ENCODE measurements at places on chromosomes 13 and 19. TPM values are rescaled to one million over a fixed set of nuclear protein-coding genes. Genes with fewer than 3 reads are reported as not detected.

GRCh38 chr19:3852614-3853254, 16.1 kb downstream of the ZFR2 start:
- no peaks in the 10 kb centered on the region for H3K27me3 ChIP-seq
- H3K4me3 ChIP-seq: no peak overlapping the region
- no peaks in the 10 kb centered on the region for H3K36me3 ChIP-seq
- 0 out of 2 replicates have a peak, but pooled peaks cover 6% of the 10 kb centered on the region for H3K4me1 ChIP-seq

DNA sequence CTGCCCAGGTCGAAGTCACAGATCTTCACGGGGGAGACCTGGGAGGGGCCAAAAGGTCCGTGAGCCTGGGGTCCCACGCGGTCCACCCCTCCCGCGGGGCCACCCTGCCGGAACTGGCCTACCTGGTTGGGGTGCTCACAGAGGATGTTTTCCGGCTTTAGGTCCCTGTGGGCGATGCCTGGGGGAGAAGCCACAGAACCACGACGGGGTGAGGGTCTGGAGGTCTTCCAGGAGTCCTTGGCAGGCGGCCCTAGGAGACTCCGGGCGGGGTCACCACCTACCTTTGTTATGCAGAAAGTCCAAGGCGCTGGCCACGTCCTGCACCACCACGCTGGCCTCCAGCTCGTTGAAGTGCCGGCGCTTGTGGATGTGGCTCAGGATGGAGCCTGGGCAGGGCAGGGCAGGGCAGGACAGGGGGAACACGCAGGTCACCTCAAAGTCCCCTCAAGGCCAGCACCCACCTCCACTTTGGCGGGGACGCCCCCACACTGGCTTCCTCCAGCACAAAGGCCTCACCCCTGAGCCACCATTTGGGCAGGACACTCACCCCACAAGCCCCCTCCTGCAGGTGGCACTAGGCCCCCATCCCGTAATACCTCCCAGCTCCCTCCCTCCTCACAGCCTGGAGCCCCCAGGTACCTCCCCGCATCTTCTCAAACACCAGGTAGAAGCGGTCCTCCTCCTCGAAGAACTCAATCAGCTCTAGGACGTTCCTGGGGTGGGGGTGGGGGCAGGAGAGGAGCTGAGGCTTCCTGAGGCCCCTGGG, 8.4 kb downstream of the MKNK2 start:
- H3K27me3 ChIP-seq: no peaks in the 10 kb centered on the region
- no peaks in the 10 kb centered on the region for H3K36me3 ChIP-seq
- no peak overlapping the region for H3K4me3 ChIP-seq
- peaks cover 2% of the 10 kb centered on the region for H3K4me1 ChIP-seq
- no peak for DNase-seq

DNA sequence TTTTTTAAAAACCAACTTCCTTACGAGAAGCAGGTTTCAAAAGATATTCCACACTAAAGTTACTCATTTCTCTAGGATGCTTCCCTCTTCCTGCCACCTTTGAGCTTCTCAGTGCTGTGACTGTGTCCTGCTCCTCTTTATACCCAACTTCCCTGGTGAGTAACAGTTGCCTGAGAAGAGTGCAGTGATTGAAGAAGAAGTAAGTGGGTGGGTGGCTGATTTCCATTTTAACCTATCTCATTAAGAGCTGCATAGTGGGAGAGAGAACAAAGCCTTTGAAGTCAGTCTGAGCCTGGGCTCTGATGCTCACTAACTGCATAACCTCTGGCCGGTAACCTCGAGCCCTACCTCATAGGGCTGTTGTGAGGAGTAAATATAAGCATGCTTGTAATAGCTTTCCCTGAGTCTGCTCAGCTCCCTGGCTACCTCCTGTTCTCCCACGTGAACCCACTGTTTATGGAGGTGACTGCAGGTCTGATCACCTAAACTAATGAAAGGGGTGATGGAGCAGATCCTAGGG, 977.3 kb downstream of the UQCRFS1 start:
- H3K27ac ChIP-seq: no peak overlapping the region
- DNase-seq: no peak
- H3K36me3 ChIP-seq: no peaks in the 10 kb centered on the region
- peaks cover 22% of the 10 kb centered on the region for H3K27me3 ChIP-seq
- no peak overlapping the region for H3K4me3 ChIP-seq

GRCh38 chr19:41023193-41023592, 32.1 kb downstream of the CYP2B6 start:
- no peak for DNase-seq
- H3K36me3 ChIP-seq: no peaks in the 10 kb centered on the region
- peaks cover 9% of the 10 kb centered on the region for H3K27me3 ChIP-seq
- no peak overlapping the region for H3K4me3 ChIP-seq

- no peaks in the 10 kb centered on the region for H3K27me3 ChIP-seq
- DNase-seq: peak; percentile 89
- no peaks in the 10 kb centered on the region for H3K36me3 ChIP-seq
- peak overlapping the region; percentile 85 for H3K4me3 ChIP-seq
- H3K4me1 ChIP-seq: peaks cover 20% of the 10 kb centered on the region
These were observed 770 bp upstream of the KMT2B start for GRCh38 chr19:35716801-35717664.

GRCh38 chr13:110652231-110652730, 36.9 kb downstream of the NAXD start:
- no peak overlapping the region for H3K4me3 ChIP-seq
- H3K27ac ChIP-seq: no peak overlapping the region
- DNase-seq: no peak
- no peaks in the 10 kb centered on the region for H3K36me3 ChIP-seq

GRCh38 chr19:13906521-13906904, 512 bp downstream of the CC2D1A start:
- no peaks in the 10 kb centered on the region for H3K27me3 ChIP-seq
- peaks cover 17% of the 10 kb centered on the region for H3K36me3 ChIP-seq
- DNase-seq: peak; percentile 38

DNA sequence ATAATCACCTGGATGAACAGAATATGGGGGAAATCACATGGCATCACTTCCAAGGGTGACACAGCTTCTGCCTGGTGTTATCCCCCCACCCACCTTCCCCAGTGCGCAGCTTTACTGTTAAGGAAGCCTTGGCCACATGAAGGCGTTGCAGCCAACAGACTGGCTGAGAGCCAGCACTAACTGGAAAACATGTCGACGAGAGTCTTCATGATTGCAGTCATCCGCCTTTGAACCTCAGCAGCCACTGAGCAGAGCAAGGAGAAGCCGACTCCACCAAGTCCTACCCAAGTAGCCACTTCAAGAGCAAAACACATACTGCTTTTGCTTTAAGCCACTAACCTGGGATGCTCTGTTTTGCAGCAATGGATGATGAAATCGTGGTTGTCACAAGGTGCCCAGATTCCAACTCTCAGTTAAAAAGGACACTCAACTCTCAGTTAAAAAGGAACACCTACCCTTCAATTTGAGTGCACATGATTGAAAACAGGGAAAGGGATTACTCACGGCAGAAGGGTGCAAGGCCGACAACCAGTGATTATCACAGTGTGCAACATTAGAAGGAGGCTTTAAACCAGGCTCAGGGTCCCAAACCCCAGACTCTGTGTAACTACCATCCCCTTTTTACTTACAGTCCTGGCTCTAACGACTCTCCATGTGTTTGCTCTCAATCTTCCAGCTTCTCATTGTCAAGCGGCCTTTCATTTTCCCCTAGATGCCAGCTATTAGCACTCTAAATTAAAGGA, 149.1 kb downstream of the KLF12 start:
- no peak overlapping the region for H3K4me3 ChIP-seq
- 0 out of 2 replicates have a peak, but pooled peaks cover 4% of the 10 kb centered on the region for H3K27me3 ChIP-seq
- H3K4me1 ChIP-seq: no peaks in the 10 kb centered on the region
- H3K36me3 ChIP-seq: no peaks in the 10 kb centered on the region

DNA sequence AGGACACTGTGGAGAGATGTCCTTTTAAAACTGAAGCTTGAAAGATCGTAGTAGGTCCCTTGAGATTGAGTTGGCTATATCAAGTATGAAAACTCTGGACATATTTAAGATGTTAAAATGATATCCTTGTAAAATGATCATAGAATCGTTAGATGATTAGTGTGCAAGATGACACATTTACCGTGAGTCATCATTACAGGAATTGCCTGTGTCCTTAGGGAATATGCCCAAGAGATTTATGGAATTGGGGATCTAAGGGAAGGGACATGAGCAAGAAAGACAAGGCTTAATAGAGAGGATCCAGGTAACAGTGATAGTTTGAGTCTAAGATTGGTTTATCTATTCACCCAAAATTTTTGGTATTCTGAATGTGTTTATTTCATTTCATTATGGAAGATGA, 233.7 kb downstream of the GPC5 start:
- H3K36me3 ChIP-seq: no peaks in the 10 kb centered on the region
- H3K27me3 ChIP-seq: no peaks in the 10 kb centered on the region
- no peak overlapping the region for H3K4me3 ChIP-seq
- no peak overlapping the region for H3K27ac ChIP-seq
- no peaks in the 10 kb centered on the region for H3K4me1 ChIP-seq

DNA sequence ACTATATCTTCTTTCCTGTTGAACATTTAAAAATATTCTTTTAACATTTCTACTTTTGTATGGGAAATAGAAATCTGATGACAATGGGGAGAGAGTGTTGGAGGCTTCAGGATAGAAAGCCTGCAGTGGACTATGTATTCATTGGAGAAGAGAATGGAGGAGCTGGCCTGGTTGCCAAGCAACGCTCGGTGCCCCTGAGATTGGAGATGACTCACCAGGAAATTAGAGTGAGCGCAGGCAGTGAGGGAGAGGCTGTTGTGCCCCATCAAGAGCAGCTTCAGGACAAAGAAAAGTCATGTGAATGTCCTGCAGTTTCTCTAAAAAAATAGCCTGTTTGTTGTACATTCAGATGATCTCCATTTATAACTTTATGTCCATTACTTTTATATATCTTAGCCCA, 48.7 kb upstream of the ZNF835 start:
- no peaks in the 10 kb centered on the region for H3K4me1 ChIP-seq
- no peak for DNase-seq
- H3K4me3 ChIP-seq: no peak overlapping the region
- peaks cover 7% of the 10 kb centered on the region for H3K27me3 ChIP-seq
- H3K36me3 ChIP-seq: no peaks in the 10 kb centered on the region
- H3K27ac ChIP-seq: no peak overlapping the region

DNA sequence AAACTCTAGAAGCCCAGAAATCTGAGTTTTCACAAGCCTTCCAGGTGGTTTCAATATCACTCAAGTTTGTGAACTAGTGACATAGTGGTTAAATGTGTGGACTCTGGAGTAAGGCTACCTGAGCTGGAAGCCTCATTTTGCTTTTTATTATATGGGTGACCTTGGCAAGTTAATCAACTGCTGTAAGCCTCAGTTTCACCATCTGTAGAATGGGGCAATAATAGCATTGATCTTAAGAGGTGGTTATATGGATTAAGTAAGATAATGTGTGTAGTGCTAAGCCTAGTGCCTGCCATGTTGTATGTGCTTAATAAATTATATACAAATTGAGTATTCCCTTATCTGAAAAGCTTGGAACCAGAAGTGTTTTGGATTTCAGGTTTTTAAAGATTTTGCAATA, 65.5 kb upstream of the SIAH3 start:
- DNase-seq: no peak
- H3K27ac ChIP-seq: no peak overlapping the region
- no peak overlapping the region for H3K4me3 ChIP-seq
- no peaks in the 10 kb centered on the region for H3K36me3 ChIP-seq

GRCh38 chr19:40741527-40742390, 8.5 kb downstream of the ACTMAP start:
- H3K4me3 ChIP-seq: no peak overlapping the region
- no peak overlapping the region for H3K27ac ChIP-seq
- no peak for DNase-seq
- 0 out of 2 replicates have a peak, but pooled peaks cover 6% of the 10 kb centered on the region for H3K4me1 ChIP-seq
- H3K36me3 ChIP-seq: peaks cover 9% of the 10 kb centered on the region

DNA sequence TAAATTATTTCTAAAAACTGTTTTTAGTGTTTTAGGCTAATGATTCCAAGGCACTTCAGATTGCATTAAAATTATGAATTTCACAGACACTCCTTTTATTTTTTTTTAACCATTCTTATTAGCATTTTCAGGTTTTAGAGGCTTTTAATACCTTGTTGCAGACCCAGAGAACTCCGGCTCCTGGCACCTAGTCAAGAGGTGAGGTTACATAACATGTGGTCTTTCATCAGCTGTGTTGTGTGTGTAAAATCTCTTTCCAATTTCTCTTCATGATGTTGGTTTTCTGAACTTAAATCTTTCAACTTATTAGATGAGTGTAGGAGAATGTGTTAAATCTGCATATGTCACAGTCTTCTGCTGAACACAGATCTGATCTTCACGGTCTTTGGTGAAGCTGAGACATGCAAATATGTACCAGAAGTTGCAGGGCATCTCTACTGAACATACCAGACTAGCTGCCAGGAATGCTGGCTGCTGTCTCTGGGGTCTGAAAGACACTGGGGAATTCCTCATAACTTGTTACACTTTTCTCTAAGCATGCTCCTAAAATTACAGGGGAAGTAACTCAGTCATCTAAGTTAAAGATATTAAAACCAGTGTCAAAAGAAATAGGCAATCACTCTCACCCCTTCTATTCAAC, 1165.3 kb downstream of the EFNB2 start:
- no peak overlapping the region for H3K4me3 ChIP-seq
- no peaks in the 10 kb centered on the region for H3K36me3 ChIP-seq
- no peak for DNase-seq
- no peaks in the 10 kb centered on the region for H3K27me3 ChIP-seq
- no peak overlapping the region for H3K27ac ChIP-seq

GRCh38 chr19:6694147-6694815, 24.3 kb upstream of the TNFSF14 start:
- no peak overlapping the region for H3K4me3 ChIP-seq
- H3K36me3 ChIP-seq: no peaks in the 10 kb centered on the region
- no peaks in the 10 kb centered on the region for H3K4me1 ChIP-seq
- H3K27me3 ChIP-seq: no peaks in the 10 kb centered on the region

GRCh38 chr19:16184665-16185122, 516 bp upstream of the FAM32A start:
- DNase-seq: no peak
- 0 out of 2 replicates have a peak overlapping the region, but pooled peaks have one; percentile 12 for H3K27ac ChIP-seq
- no peaks in the 10 kb centered on the region for H3K27me3 ChIP-seq
- H3K4me1 ChIP-seq: peaks cover 30% of the 10 kb centered on the region

GRCh38 chr13:74466020-74466419, 331.8 kb upstream of the KLF12 start:
- no peak overlapping the region for H3K27ac ChIP-seq
- no peaks in the 10 kb centered on the region for H3K27me3 ChIP-seq
- no peaks in the 10 kb centered on the region for H3K4me1 ChIP-seq
- DNase-seq: no peak
- no peak overlapping the region for H3K4me3 ChIP-seq

GRCh38 chr13:29589967-29590366, 5.5 kb downstream of the SLC7A1 start:
- peaks cover 29% of the 10 kb centered on the region for H3K4me1 ChIP-seq
- no peak overlapping the region for H3K4me3 ChIP-seq
- H3K27me3 ChIP-seq: no peaks in the 10 kb centered on the region
- H3K27ac ChIP-seq: no peak overlapping the region
- DNase-seq: no peak

CD209 gene
- total RNA-seq: not detected

ZMYM2 gene
- total RNA-seq: 55.1 TPM

FCAR gene
- total RNA-seq: not detected

CEACAM8 gene
- not detected for total RNA-seq

KLK15 gene
- total RNA-seq: not detected

PROZ gene
- total RNA-seq: not detected

MCEMP1 gene
- total RNA-seq: not detected

CPAMD8 gene
- total RNA-seq: 23.7 TPM

CGB1 gene
- total RNA-seq: 0.83 TPM

KLK2 gene
- total RNA-seq: not detected

CEACAM20 gene
- not detected for total RNA-seq

Data from PC-9 (cell line).